Left ventricle myocardium inferior (tissue), 1 donor: ENCODE measurements at places on chromosomes 3 and 15. TPM values are rescaled to one million over a fixed set of nuclear protein-coding genes. Genes with fewer than 3 reads are reported as not detected.

- no peaks in the 10 kb centered on the region for H3K4me1 ChIP-seq
- no peaks in the 10 kb centered on the region for H3K36me3 ChIP-seq
- no peak overlapping the region for H3K27ac ChIP-seq
- no peaks in the 10 kb centered on the region for H3K27me3 ChIP-seq
- DNase-seq, result no peak
Measured at GRCh38 chr3:89806166-89806565, 698.7 kb downstream of the EPHA3 start.

Gene GHSR
- not detected for total RNA-seq

Gene OSTN
- total RNA-seq, result 0.36 TPM

Gene PEAK1
- 75.2 TPM for total RNA-seq

Gene PIF1
- 0.41 TPM for total RNA-seq
